ENCODE measurements at places on chromosomes 6 and 20.

GRCh38 chr6:84774985-84775284 lies 10.5 kb upstream of the TBX18 start:
- no peak for DNase-seq

DNA sequence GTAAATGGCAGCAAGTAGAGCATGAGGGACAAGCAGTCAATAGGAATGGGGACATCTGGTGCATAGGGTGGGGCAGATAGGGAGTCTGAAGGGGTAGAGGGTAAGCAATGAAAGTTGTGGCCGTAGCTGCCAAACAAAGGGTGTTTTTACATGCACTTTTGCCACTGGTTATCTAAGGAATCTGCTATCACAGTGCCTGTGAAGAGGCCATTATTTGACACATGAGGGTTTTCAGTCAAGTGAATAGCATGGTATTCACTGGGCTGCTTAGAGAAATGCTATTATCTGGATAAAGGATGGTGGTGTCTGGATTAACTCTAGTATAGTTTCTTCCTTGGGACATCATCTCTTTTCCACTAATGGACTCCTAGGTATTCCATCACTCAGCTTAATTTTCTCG lies 118.2 kb downstream of the CARMIL1 start:
- no peak for DNase-seq

- no peak for DNase-seq
Measured at GRCh38 chr20:25256226-25256859, 8.5 kb downstream of the PYGB start.

DNA sequence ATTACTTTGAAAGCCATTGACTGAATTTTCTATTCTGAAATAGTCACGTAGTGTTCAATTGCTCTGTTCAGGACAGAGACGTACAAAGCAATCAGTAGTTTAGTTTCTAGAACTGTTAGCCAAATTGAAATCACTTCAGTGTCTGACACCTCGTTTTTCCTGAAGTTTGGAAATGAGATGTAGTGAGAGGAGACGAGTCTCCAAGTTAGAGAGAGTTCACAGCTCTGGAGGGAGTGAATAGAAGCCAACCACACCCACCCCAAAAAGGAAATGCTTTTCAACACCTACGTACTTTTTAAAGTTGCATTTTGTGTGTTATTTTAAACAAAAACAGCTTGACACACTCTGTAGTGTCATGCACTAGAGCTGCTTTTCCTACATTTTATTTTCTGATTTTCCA lies 296.0 kb downstream of the ADGRG6 start:
- DNase-seq, result no peak

- no peak for DNase-seq
Measured at GRCh38 chr6:106188104-106188794, 102.1 kb downstream of the PRDM1 start.

DNA sequence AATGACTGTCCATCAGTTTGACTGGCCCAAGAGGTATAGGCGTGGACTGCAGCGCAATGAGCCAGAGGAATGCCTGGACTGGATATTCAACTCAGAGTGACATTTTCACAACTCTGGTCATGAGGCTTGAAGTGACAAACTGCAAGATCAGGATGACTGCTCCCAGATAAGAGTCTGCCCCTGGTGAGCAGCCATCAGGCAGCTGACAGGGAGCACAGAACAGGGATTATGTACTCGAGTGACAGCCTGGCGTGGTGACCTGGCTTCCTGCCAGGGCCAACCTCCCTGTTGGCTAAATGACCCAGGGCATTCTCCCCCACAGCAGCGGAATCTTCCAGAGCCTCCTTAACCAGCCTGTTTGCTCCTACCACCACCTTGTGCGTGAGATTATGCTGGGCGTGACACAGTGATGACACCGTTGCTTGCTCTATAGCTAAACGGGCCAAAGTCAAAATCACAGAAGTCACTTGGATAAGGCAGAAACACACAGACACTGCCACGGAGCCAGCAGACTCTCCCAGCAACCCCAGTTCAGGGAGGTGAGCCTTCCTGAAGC lies 209.1 kb upstream of the JARID2 start:
- no peak for DNase-seq

DNA sequence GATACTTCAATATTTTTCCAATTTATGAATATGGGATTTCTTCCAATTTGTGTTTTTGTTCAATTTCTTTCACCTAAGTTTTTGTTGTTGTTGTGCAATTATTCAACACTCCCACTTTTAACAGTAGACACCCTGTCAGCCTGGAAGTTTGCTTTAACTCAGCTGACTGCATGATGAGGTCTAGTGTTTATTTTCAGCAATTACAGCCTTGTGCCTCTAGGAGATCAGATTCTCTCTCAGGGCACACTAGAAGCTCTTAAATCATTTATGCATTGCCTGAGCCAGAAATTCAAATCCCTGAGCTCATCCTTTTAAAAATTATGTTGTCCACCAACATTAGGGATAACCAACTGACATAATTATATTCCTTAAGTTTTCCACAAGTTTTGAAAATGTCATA lies 85.7 kb downstream of the MRAP2 start:
- DNase-seq, result no peak

DNA sequence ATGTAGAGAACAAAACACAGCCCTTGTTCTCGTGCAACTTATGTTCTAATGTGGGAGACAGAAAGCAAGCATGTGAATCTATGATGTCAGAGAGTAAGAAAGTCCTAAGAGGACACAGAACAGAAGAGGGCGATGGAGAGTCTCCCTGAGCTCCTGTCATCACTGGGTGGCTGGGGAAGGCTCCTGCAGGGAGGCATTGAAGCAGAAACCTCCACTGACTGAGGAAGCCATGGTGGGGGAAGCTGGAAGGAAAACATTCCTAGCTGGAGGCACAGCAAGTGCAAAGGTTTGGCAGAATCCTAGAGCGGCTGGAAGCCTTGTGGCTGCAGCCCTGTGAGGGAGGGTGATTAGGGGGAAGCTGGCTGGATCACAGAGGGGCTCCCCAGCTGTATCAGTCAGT lies 248.0 kb downstream of the CDH26 start:
- DNase-seq, result no peak

- DNase-seq, result no peak
Measured at GRCh38 chr20:13772529-13772928, 12.2 kb downstream of the ESF1 start.

- DNase-seq, result no peak
Measured at GRCh38 chr6:3383525-3383924, 73.3 kb downstream of the SLC22A23 start.

- DNase-seq, result no peak
Measured at GRCh38 chr20:3699037-3699436, 13.4 kb downstream of the SIGLEC1 start.

GRCh38 chr6:40901322-40902055 lies 137.5 kb downstream of the UNC5CL start:
- DNase-seq, result no peak

DNA sequence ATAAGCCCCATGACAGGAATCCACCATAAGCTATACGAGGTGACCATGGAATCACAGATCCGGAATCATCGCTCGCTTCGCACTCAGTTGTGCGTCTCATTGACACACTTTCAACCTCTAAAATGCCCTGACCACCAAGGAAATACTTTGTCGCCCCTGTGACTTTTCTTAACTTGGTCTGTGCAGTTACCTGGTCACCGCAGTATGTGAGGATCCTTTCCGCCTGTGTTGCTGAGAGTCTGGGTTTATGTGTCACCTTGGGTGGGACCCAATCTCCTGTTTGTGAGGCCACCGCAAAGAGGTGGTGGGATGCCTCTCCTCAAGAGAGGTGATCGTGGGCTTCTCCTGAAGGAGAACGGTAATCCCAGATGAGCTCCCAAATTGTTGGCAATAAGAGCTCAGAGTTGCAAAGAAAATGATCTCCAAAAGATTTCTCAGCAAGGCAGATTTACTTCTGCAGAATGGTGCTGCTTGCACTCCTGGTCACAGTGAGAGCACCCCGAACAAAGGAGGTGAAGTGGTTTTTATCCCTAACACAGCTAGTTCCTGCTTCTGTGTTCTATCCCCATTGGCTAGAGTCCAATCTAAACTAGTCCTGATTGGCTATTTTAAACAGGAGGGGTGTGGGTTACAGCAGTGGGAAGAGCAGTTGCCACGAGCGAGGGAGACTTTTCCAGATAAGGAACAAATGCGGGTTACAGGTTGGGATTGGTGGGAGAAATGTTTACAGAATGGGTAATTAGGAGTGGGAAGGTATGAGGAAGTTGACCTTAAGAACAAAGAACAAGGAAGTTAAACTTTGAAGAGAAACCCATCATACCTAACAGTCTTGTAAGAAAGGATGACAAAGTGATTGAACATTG lies 9.1 kb upstream of the ZNFX1 start:
- DNase-seq, result no peak

GRCh38 chr6:3287308-3287707 lies 28.6 kb downstream of the PSMG4 start:
- no peak for DNase-seq

DNA sequence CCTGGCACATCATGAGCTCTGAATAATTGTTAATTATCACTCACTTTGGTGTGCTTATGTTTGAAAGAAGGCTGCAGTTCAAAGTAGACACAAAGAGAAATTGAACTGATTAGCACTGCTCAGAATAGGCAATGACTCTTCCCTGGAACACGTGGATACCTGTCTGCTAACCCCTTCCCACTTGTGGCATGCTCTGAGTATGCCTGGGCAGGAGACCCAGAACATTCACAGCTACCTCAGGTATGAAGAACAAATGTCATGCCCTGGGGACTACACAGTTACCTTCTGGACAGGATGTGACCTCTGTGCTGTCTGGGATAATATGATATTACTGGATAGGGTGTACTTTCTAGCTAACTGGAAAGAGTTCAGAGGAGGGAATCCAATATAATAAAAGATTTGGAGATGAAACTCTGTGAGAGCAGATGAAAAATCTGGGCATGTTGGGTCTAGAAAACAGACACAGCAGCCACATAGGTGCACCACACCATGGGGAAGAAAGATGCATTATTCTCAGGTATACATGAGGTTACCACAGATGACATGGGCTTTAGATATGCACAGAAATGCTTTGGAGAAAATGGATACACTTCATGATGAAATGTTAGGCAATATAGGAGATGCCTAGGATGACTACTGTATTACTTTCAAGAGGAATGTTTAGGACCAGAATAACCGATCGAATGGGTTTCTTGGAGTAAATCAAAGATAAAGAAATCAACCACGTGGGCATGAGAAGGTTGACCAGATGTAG lies 324.2 kb upstream of the PREP start:
- DNase-seq, result no peak

DNA sequence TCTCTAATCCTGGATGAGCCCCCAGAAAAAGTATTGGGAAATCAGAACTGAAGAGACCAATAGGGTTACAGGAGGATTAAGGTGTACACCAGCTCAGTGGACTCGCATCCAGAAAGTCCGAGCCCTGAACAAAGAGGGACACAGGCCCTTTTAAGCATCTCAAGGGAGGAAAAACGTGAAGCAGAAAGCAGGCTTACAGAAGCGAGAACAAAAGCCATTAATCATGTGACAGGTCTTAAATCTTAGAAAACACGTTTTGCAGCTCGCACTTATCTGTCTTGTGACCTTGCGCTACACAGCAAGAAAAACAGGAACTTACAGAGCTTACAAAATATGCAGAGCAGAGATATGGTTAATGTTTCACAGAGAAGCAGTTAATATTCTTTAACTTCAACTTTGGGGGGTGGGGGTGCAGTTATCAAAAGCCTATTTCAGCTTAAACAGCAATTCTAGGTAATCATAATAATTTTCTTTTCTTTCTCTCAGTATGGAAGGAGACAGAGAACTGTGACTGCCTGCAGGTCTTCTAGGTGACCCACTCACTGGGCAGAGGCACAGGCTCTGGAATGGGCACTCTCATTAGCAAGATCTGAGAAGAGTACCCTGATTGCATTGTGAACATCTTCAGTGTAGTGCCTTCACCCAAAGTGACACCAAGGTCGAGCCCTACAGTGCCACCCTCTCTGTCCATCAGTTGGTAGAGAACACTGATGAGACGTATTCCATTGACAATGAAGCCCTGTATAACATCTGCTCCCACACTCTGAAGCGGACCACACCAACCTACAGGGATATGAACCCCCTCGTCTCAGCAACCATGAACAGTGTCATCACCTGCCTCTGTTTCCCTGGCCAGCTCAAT lies 65.0 kb upstream of the MOCS1 start:
- DNase-seq, result no peak
